ENCODE measurements at places on chromosomes 2 and 18.

- DNase-seq = no peak
These were observed 294.5 kb downstream of the CNTNAP5 start for GRCh38 chr2:124319577-124319976.

DNA sequence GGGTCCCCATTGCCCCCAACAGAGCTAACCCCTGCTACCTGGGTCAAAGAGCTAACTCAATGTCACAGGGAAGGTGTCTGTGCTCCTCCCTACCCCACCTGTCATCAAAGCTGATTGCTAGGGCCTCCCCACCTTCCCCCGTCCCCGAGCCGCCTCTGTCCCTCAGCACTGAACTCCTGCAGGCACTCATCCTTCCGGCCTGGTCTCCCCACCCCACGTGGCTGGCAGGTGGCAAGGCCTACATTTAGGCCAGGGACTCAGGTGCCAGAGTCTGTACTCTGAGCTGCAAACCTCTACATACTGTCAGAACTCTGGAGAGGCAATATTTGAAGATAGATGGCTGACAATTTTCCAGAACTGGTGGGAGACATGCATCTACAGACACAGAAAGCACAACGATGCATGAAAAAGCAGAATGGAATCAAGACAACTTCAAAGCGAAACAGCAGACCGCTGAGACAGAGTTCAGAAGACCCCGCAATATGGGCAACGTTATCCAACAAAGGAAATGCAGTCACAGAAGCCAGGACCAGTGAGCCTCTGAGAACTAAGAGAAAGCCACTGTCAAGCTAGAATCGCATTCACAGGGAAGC lies 195.8 kb downstream of the HDAC4 start:
- DNase-seq = no peak

DNA sequence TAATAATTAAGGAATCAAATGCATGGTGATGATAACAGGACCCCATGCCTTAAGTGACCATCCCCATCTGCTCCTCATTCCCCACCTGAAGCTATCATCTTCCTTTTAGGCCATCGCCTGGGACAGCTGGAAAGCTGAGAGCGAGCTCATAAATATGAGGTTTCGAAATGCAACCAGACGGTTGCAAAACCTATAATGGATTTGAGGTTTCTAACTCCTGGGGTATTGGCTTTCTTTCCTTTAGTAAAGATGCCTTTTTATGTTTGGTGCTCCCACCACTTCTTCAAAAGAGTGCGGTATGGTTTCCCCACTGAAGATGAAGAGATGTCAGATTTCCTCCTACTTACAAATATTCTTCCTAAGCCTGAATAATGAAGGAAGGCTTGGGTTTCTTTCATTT lies 1589.5 kb upstream of the PIK3C3 start:
- DNase-seq = no peak

DNA sequence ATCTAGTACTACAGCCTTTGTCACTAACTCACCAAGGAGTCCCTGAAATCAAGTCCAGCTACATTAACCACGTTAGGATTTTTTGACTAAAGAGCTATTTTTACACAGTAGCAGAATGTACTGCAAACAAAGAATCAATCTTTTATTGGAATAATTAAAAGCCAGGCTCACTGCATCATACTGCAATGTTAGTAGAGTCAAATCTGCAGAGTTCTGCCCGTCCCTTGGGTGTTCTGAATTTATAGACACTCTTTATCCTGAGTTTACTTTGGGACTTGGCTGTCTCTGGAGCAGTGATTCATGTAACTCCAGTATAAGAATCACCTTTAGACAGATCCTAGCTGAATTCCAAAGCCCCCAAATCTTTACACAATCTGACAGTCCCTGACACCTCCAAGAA lies 127.9 kb upstream of the THSD7B start:
- DNase-seq = no peak

DNA sequence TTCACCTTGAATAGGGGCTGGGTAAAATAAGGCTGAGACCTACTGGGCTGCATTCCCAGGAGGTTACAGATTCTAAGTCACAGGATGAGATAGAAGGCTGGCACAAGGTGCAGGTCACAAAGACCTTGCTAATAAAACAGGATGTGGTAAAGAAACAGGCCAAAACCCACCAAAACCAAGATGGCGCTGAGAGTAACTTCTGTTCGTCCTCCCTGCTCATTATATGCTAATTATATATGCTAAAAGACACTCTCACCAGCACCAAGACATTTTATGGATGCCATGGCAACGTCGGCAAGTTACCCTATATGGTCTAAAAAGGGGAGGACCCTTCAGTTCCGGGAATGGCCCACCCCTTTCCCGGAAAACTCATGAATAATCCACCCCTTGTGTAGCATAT lies 711.5 kb upstream of the KLHL29 start:
- no peak for DNase-seq
